ENCODE measurements at places on chromosomes 11 and 22.

DNA sequence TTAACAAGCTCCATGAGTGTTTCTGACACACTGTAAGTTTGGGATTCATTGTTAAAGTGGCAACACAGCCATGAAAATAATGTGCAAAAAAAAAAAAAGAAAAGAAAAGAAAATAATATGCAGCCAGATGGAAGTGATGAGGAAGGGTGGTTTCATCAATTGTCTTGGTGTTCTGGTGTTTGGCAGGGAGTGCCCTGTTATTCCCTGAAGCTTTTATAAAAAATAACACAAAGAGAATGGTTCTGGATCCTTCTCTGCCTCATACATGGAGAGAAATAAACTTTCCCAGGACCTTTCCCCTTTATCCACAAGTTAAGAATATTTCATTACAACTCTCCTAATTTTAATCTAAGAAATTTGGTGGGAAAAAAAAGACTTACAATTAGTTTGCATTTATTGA, 16.7 kb downstream of the AMOTL1 start:
- DNase-seq = no peak

DNA sequence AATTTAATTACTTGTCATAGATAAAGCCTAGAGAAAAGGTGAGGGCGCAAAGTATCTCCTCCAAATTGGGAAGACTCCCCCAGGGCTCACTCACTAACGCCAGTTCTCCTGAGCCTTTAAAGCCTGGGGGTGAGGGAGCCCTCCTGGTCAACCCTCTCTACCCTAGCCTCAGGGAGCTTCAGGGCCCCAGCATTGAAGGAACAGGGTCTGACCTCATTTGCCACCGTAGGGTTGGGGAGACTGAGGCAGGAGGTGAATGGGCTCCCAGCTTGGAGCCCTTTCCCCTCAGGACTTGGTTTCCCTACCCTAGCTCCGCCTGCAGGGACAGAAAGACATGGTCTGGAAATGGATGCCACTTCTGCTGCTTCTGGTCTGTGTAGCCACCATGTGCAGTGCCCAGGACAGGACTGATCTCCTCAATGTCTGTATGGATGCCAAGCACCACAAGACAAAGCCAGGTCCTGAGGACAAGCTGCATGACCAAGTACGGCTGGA, 1.7 kb downstream of the FOLR2 start:
- no peak for DNase-seq

GRCh38 chr11:70019576-70020011, 58.5 kb upstream of the ANO1 start:
- no peak for DNase-seq

DNA sequence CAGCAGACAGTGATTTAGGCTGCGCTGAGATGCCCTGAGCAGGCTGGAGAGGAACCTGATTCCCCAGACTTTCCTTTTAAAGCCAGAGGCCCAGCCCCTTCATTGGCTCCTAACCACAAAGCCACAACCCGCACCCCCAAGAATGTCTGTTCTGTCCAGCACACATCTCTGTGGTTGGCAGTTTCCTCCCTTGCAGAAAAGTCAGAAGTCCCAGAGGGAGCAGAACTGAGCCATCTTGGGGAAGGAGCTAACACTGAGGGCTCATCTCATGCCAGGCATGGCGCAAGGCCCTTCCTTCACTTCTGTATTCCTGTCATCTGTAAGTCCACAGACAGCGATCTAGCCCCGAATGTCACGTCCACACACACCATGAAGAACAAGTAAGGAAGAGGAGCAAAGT, 97.1 kb upstream of the SYT13 start:
- DNase-seq = no peak

DNA sequence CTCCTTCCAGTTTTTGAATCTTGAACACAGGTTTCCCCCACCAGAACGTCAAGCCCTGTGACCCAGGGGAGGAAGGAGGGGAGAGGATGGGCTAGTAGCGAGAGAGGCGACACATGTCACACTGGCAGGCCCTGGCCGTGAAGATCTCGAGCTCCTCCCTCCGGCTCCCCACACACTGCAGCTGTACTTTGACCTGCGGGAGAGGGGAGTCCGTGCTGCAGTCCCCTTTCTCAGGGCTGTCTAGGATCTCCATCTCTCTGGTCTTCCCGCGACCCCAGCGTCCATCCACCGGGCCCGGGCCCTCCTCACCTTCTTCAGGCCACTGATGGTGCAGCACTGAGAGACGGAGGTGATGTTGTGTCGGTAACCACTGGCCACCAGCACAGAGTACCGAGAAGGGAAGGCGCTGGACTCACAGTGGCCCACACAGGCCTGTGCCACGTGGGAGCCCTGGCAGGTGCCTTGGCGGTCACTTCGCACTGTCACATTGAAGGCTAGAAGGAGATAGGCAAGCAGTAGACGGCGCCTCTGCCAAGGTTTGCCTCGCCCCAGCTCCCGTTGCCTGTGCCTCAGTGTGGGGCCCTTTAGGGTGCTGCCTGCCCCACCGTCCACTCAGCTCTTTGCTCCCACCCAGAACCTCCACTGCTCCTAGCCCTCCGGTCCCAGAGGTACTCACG, 873 bp downstream of the GPHA2 start:
- peak; percentile 52 for DNase-seq

GRCh38 chr11:15342163-15342562, 227.4 kb downstream of the INSC start:
- no peak for DNase-seq

DNA sequence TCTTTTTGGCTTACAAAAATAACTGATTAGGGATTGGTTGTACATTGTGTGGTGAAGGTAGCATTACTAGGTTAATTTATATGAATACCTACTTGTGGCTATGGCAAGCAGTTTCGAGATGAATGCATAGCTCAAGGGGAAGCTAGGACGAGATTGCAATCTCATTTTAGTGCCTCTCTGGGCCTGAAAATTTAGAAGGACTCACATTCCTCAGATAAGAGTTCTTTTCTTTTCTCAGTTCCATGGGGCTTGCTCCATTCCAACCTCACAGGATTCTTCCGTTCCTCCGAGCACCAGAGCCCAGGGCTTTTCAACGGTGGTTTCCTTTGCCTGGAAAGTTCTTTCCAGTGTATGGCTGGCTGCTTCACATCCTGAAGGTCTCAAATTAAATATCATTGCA, 82.1 kb downstream of the CECR2 start:
- no peak for DNase-seq

DNA sequence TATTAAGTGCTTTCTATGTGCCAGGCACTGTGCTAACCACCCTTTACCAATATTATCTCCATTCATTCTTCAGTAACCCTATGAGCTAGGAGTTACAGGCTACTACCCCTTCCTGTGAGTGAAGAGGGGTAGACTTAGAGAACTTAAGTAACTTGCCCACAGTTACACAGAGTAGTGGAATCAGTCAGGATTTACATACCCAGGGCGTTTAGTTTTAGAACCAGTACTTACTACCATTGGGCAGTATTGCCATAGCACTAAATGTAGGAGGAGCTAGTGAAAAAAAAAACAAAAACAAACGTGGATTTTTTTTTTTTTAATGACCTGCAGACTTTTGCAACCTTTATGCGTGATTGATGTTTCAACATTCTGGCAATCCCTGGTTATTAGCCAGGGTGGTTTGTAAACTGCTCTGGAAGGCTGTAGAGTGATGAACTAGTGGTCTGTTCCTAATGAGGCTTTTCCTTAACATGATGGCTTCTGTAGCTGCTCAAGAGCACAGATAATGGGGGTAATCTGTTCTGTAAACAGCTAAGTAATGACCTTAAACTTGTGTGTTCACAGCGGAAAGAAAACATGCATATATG, 11.4 kb downstream of the TBCEL start:
- no peak for DNase-seq

- no peak for DNase-seq
These were observed 201.2 kb downstream of the NAV2 start for GRCh38 chr11:19913893-19914249.

DNA sequence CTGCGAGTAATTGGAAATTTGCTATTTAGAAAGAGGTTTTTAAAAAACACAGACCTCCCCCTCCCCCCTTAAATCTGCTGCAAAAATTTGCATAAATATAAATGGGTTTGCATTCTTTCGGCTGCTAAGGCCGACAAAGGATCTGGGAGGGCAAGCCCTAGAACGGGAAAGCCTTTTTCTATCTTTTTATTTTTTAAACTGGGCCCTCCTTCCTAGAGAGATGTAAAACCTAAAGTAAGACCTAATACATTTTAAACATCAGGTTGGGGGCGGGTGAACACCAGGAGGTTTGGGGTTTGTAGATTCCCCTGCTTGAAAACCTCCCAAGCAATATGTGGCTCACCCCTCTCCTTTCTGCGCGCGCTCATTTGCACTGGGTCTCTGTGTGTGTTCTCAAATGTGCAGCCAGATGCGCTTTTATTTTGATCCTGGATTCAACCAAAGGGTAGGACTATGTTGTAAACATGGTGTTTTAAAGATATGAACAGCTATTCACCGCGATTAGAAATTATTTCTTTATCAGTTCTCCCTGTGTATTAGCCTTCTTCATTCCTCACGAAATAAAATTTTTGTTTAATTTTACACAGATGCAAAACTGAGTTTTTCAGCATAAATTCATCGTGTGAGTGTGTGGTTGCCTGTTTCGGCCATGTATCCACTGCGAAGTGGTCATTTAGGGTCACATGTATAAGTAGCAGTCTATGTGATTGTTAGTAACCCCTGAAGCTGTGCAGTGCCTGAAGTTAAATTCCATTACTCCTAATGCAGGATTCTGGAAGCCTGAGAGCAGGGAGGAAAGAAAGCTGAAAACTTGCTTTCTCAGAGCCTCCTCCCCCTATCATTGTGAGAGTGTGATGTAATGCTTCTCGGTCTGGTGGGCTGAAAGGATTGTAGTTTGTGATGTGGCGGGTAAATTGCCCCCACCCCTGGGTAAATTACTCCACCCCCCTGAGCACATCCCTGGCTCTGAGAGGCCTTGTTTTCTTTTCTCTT, 988 bp downstream of the TNRC6B start:
- no peak for DNase-seq

- no peak for DNase-seq
These were observed 71.7 kb downstream of the TBC1D22A start for GRCh38 chr22:46834021-46834737.
